ENCODE measurements at places on chromosomes 6 and 20.

GRCh38 chr6:40036186-40036585, 101.9 kb upstream of the MOCS1 start:
- DNase-seq, result no peak

GRCh38 chr6:164905311-164905710, 404.1 kb downstream of the C6orf118 start:
- no peak for DNase-seq

- no peak for DNase-seq
Observed at GRCh38 chr6:21390532-21391213, 202.9 kb upstream of the SOX4 start.

DNA sequence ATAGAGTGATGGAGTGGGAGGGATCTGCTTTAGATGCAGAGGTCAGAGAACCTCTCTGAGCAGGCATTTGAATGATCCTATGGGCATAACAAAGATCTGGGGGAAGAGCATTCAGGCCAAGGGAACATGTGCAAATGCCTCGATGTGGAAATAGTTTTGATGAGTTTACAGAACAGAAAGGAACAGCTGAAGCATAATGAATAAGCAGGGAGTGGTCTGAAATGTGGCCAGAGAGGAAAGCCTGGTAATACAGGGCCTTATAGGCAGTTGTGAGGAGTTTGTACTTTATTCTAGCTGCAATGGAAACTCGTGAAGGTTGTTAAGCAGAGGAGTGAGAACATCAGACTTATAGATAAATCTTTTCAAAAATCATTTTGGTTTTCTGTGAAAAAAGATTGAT, 33.0 kb upstream of the ME1 start:
- no peak for DNase-seq

- no peak for DNase-seq
Observed at GRCh38 chr20:54525916-54526590, 50.7 kb downstream of the DOK5 start.

- no peak for DNase-seq
Observed at GRCh38 chr6:84665401-84665800, 99.0 kb downstream of the TBX18 start.

DNA sequence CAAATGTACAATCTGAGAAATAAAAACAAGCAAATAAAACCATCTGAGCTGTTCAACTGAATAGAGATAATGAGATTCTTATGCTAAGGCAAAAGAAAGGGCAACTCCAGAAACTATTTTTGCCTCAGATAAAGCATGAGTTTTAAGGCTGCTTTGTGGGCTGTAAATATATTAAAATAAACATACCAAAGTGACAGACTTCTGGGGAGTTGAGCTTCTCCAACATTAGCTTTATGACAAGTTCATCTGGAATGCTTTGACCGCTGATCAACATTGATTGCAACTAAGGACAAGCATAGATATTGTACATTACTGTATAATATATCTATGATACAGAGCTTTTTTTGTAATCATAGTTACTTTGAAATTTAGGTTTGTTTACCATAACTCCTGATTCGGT, 19.3 kb downstream of the AK9 start:
- DNase-seq, result no peak

DNA sequence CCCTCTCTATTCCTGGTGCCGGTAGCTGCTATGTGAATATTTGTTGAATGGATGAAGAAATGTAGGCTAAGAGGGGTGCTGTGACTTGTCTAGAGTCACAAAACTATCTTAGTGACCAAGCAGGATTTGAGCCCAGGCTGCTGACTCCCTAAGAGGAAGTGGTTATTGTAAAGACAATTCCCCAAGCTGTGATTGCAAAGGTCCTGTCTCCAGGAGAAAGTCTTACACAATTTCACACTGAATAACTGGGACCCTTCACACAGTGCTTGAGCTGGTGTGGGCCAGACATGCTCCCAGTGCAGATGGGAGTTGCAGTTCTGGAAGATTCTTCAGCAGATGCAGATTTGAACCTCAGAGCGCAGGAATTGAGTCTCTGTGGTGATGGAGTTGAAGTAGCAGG, 38.1 kb downstream of the IYD start:
- no peak for DNase-seq

GRCh38 chr20:63402860-63403220, 41.7 kb upstream of the CHRNA4 start:
- DNase-seq, result no peak

GRCh38 chr6:77055711-77056110, 407.6 kb downstream of the HTR1B start:
- DNase-seq, result no peak

DNA sequence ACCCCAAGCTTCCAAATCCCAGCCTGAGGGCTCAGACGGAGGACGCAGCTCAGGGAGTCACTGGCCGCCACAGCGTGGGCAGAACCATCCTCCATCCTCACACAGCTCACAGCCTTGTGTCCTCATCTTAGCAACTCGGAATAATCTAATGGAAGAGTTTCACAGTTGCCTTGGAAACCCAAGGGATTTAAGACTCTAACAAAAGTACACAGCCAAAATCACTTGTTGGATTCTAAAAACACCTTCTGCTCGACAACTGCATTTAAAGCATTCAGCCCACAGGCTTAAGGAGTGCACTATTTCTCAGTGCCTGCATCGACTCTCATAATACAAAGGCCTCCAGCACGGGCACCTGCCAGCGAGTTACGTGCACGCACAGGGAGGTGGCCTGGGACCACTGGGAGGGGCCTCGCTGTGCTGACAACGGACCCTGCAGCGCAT, 45.4 kb downstream of the ZBTB46 start:
- DNase-seq, result no peak

GRCh38 chr6:35046862-35047261, 94.3 kb downstream of the TCP11 start:
- no peak for DNase-seq

GRCh38 chr6:121890307-121890910, 455.0 kb downstream of the GJA1 start:
- no peak for DNase-seq

DNA sequence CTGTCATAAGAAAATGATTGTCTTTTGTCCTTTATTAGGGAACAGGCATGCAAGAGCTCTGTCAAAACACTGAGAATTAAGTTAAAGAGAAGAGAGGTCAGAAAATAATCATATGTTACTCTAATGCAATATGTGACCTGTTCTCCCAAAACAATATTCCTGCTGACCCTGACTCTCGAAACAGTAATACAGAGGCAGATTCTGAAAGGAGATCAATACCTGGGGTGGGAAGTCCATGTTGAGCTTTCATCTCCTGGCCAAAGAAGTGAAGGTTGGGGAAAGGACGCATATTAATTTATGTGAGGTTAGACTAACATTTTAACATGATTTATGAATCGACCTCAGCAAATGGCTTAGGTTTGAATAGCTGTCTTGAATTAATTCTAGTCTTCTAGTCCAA, 243.0 kb downstream of the PTPRK start:
- no peak for DNase-seq

DNA sequence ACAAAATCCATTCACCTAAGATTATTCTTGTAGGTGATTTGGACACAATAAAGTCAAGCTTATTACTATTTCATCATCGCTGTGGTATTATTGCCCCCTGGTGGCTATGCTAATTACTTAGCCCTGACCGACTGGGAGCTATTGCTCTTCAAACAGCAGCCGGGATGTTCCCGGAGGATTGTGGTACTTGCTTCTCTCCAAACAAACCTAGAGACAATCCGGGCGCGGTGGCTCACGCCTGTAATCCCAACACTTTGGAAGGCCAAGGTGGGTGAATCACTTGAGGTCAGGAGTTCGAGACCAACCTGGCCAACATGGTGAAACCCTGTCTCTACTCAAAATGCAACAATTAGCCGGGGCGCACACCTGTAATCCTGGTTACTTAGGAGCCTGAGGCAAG, 15.4 kb upstream of the STMND1 start:
- peak; percentile 19 for DNase-seq

- no peak for DNase-seq
Observed at GRCh38 chr6:121965739-121966138, 433.7 kb upstream of the HSF2 start.

- DNase-seq, result no peak
Observed at GRCh38 chr6:126811321-126811720, 307.1 kb upstream of the RSPO3 start.

Data from stimulated activated naive CD8-positive, alpha-beta T cell treated with anti-CD3 and anti-CD28 coated beads, Interleukin-15, amount 100 ng/mL, for 72 hours (primary cell).